AML-193 (cell line): ENCODE measurements at places on chromosomes 16 and 17.

- DNase-seq = no peak
Measured at GRCh38 chr16:66294507-66294906, 72.0 kb upstream of the CDH5 start.

- no peak for DNase-seq
Measured at GRCh38 chr16:52052818-52053217, 494.1 kb downstream of the TOX3 start.

- no peak for DNase-seq
Measured at GRCh38 chr16:55948230-55948629, 73.1 kb upstream of the CES5A start.

DNA sequence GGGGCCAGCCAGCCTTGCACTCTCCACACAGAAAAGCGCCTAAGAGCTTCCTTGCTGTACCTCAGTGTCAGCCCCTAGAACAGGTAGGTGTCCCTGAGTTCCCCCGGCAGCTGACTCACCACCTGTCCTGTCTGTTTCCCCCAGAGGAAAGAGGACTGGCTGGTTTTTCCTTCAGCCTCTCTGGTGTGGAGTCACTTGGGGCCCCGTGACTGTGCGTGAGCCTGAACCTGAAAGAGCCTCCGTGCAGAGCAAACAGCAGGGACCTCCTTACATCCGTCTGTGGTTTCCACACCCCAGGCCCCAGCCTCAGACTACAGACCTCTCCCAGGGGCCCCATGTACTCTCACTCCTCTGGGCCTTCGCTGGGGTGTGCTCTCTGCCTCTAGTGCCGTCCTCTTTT lies 87.8 kb downstream of the GNAO1 start:
- DNase-seq = no peak

- no peak for DNase-seq
Measured at GRCh38 chr17:69669441-69670178, 255.1 kb downstream of the MAP2K6 start.

DNA sequence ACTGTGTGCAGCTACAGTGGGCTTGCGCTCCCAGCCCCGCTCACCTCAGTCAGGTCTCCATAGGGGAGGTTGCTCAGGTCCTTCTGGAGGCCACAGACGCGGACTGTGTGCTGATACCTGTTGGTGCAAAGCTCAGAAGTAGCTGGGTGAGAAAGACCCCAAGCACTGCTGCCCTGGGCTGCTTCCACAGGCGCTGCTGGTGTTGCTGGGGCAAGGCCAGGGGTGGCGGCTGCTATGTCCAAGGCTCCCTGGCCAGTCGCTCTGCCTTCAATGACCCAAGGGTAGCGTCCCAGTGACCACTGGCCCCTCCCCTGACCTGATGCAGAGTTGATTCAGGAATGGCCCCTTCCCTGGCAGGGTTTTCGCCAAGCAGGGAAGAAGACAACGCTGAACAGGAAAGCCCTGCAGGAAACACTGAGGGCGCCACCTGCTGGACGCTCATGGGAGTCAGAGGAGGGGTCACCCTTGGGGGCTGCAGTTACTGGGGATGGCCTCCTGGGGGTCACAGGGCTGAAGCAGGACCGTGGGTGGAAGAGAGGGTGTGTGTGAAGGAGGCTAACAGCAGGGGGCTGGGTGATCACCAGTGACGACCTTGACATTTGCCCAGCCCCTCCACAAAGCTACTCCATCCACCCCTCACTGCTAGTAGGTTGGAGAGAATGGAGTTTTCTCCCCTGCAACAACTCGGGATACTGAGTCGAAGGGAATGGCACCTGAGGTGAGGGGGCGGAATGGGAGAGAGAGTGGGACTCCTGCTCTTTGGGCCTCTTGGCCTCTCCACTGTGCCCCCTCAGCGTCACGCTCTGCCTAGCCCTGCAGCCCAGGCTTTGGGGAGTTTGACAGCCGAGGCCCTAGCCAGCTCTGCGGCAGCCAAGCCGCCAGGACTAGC lies 38.3 kb downstream of the ABCC12 start:
- peak; percentile 28 for DNase-seq

- no peak for DNase-seq
Measured at GRCh38 chr16:72829846-72830775, 217.8 kb downstream of the ZFHX3 start.

DNA sequence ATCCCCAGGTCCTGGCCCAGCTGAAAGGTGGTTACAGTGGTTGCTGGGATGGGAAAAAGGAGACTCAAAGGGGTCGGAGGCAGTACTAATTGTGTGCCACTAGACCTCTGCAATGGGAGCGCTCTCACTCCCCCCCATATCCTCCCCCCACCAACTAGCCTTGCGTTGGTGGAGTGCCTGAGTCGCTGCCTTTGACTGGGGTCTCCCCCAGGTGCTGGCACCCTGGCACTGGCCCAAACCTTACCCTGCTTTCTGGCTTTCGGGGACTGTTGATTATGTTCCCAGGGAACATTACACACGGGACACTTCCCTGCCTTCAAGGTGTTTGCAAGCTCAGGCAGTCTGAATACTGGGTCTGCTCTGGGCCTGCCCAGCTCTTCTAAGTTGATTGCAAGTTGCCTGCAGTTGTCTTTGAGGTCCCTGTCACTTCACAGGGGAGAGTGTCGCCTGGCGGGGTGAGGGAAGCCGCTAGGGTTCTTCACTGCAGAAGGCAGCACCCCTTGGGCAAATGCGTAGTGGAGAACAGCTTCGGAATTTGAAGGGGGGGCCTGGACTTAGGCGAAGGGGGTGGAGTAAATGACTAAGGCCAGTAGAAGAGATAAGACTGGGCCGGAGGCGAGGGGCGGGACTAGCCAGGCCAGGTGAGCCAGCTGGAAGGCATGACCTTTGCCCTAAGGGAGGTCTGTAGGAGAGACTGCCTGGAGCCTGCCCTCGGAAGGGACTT lies 98.0 kb downstream of the RAB11FIP4 start:
- no peak for DNase-seq

- no peak for DNase-seq
Measured at GRCh38 chr16:31077024-31077423, 2.8 kb downstream of the ZNF646 start.

DNA sequence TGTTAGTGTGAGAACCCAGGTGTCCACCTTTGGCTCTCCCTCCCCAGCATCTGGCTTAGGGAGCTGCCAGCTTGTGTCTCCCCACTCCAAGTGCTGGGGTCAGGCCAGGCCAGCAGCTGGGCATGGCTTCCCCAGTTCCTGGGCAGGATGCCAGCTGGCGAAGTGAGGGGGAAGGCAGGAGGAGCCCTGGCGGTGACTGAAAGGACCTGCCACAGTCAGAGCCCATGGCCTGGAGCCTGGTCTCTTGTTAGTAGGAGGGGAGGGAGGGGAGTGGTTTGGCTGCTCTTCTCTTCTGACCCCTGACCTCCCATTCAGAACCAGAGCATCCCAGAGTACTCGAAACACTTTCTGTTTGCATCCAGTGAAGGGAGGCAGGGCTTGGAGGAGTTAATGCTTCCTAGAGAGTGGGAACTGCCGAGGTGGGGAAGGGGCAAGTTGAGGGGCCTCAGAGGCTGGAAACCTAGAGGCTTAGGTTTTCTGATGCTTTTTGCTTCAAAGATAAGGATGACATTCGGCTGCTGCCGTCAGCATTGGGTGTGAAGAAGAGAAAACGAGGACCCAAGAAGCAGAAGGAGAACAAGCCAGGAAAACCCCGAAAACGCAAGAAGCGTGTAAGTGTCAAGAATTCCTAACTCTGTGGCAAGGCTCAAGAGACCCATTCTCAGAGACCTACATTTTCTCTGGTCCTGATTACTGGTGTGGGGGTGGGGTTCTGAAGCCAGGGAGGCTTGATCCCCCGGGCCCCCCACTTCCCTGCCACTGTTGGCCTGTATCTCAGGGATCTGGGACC lies 772 bp downstream of the CHD3 start:
- DNase-seq = peak; percentile 58

DNA sequence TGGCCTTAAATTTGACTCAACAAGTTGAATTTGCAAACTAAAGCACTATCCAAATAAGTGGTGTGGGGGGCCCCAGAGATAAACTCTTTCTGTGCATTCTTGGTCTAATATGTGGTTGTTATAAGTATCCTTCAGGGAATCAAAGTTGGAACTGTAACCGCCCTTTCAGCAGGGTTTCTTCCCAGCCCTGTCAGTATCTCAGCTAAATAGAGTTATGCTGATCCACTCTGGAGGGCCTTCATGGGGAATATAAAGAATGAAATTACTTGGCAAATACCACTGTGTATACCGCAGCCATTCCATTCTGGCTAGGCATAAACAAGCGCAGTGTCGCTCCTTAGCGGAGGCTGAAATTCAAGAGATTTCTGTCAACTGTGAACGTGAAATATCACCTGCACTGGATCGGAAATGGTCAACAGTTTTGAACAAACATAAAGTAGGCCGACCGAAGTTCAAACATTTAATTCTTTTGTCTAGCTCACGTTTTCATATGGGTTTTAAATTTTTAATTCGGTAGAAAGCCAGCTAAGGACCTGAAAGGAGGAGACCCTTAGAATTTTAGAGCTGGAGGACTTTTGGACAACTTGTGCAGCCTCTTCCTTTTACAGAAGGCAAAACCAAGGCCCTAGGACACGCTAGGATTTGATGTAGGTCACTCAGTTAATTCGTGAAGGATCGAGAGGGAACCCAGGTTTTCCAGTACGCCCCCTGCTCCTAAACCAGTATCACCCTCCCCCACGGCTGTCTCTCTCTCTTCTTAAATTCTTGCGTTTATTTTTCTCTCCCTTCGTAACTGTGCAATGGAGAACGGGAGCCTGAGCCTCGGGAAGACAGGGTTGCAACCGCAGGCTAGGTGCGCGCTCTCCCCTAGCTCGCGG lies 74.7 kb downstream of the CHD9 start:
- DNase-seq = no peak

DNA sequence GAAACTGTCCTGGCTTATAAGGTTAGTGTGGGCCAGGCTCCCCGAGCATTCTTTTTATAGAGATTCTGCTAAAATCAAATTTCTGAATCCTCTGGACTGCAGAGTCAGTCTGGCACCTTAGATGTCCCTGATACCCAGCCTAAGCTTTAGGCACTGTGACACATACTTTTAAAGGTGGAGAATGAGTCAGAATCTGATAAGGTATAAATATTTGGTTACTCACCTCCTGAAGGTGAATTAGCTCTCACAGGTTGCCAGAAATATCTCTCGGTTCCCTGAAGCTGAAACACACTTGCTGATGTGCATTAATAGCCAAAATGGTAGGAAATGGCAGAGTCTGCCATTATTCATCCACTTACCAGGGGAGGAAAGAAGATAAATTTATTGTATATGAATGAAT lies 446.9 kb downstream of the UTP18 start:
- DNase-seq = no peak

DNA sequence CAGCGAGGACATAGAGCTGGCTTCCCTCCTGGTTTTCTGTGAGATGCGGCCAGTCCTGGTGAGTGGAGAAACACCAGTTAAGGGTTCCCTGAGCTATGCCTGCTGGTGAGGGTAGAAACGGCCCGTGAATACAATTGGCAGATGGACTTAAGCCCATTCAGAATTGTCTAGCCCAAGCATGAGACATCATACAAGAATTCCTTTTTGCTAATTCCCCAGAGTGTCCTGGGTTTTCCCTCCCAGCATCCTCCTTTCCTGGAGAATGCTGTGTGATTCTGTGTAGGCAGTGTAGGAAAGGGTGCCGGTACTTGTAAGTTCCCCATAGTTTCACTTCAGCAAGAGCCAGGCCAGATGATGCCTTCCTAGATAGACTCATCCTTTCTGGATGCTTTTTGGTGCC lies 65.1 kb downstream of the SDR42E1 start:
- DNase-seq = no peak

DNA sequence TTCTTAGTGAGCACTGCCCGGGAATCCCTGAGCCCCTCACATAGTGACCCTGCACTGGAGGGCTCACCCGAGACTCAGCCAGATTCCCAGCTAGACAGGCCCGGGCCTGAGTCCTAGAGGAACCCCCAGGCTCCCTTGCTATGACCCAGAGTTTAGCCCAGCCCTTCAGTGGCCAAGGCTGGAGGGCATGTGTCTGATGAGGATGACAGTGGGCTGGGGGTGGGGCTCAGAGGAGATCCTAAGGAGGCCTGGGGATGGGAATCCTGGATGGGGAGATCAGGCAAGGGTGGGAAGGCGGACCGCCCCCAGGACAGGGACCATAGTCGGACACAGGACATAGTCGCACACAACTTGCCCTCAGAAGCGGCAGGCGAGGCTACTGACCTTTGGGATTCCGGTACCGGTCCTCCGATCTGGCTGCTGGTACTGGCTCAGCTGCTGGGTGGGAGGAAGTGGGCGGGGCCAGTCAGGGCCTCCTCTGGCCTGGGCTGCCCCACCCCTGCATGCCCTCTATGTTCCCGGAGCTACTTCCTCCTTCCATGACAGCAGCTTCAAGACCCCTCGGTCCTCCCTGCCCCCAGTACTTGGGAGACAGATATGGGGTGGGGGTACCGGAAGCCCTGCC lies 1.1 kb downstream of the CD79B start:
- DNase-seq = no peak

DNA sequence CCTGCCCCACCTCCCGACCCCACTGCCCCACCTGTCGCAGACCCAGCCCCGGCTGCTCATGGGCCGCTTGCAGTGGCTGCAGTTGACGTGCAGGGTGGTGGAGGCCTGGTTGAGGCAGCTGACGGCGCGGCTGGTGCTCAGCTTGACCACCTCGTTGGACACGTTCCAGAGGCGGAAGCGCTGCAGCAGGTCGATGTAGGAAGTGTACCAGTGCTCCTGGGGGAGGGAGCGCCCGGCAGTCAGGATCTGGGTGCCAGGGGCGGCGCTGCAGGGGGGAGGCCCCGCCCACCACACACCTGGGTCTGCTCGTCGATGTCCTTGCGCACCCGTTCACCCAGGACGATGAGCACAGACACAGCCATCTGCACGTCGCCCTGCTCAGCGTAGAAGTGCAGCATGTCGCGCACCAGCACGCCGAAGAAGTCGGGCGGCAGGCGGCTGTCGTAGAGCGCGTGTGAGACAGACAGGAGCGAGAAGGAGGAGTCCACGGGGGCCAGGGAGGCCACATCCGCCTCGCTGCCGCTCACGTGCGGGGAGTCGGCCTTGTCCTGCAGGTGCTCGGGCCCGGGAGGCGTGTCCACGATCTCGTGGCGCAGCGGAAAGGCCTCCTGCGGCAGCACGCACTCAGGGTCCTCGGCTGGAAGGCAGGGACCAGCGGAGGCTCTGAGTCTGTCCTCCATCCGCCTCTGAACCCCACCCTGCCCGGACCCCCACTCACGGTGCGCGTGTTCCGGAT lies 995 bp upstream of the JMJD8 start:
- DNase-seq = no peak

DNA sequence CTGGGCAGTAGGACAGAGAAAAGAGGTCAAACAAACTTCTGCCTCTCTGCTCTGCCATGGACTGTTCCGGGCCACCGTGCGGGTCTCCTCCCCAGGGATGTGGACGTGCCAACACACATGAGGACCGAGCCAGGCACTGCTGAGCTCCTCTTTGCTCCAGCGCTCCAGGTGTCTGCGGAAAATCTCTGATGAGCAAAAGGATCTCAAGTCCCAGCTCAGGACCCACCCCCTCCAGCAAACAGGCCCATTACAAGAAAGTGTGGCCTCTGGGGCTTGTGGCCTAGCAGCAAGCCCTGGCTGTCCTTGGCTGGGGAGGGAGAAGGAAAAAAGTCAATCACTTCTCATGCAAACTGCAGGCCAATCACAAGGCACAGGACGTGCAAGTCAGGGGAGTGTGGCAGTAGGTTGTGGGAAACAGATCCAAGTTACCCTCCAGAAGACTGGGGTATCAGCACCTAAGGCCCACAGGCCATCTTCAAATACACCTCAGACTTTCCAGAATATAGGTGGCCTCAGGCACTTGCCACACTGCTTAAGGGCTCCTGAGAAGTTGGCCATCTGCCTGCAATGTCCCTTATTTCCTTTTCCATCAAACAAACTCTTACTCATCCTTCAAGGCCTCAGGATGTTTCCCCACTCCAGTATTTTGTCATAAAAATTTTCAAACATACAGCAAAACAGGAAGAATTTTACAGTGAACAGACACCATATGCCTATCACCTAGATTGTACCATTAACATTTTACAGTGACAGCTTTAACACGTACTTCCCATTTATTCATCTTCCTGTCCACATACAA lies 36.0 kb upstream of the SREBF1 start:
- no peak for DNase-seq
